Posterior cingulate gyrus (tissue), 11 donors: ENCODE measurements at places on chromosomes 1 and 21.

DNA sequence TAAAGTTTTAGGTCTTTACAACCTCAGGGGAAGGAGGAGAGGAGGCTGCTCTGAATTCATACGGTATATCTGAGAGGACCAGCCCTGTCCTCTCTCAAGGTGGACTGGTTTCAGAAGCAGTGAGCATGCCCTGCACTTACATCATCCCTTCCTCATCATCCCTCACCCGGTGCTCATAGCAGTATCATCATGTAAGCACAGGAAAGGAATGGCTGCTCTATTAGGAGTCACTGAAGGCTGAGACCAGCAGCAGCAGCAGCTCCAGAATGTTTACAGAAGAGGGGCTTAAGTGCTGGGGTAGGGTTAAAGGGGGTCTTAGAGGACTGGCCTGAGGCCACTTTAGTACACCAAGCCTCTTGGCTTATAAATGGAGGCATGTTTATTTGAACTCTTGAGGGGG is 185.9 kb downstream of the AK5 start:
- no peak for DNase-seq

- no peak for DNase-seq
Measured at GRCh38 chr1:12400027-12400693, 170.3 kb downstream of the VPS13D start.

DNA sequence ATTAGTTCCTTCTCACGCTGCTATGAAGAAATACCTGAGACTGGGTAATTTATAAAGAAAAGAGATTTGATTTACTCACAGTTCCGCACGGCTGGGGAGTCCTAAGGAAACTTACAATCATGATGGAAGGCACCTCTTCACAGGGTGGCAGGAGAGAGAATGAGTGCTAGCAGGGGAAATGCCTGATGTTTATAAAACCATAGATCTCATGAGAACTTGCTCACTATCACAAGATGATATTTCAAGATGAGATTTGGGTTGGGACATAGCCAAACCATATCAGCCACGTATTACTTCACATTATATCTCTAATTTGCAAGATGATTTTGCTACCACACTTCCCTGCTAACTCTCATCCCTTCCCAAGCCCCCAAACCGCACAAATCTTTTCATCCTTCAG is 9.1 kb downstream of the MNDA start:
- no peak for DNase-seq

DNA sequence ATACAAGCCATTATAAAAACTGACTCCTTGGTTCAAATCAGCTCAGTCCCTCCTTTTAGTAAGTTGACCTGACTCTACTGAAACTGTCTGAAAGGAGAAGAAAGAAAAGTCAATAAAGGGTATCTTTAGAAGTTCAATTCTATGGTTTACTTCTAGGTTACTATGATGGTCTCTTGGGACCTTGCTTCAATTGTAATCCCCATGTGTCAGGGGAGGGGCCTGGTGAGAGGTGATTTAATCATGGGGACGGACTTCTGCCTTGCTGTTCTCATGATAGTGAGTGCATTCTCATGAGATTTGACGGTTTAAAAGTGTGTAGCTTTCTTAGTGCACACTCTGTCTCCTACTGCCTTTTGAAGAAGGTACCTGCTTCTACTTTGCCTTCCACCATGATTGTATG is 31.7 kb upstream of the FNBP1L start:
- no peak for DNase-seq

DNA sequence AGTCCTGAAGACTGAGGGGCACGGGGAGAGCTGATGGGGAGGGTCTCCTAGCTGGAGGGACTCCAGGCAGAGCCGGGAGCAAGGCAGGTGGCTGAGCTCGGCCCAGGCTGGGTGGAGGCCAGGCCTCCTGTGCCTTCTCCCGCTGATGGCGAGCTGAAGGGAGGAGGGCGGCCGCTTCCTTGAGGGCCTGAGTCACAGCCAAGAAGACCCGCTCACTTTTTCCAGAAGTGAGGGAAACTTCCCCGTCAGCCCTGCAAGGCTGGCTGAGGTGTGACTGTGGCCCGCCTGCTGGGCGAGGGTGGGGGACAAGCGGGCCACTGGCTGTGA is 1.7 kb upstream of the VWA1 start:
- no peak for DNase-seq
